ENCODE measurements at places on chromosomes 3 and 15. TPM values are rescaled to one million over a fixed set of nuclear protein-coding genes. Genes with fewer than 3 reads are reported as not detected.

The OR5H15 gene
- not detected for total RNA-seq

DNA sequence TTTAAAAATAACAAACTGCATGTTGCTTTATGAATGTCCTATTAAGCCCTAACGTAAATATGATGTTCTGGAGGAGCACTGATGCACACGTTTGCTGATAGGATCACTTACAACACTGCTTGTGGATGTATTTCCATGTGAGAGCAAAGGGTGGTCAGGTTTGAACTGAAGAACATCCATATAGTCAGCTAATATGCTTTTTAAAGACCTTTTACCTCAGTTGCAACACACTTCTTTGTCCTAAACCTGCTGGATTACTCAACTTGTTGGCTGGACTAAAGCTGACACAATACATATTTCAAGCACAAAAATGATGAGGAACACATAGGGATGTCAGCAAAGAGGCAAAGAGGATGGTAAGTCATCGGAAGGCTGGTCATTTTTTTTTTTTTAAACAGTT lies 186.6 kb downstream of the TIGIT start:
- no peak for DNase-seq

GRCh38 chr3:133487920-133488540 lies 85.5 kb upstream of the CDV3 start:
- DNase-seq, result no peak

GRCh38 chr15:44971036-44971435 lies 14.5 kb downstream of the TERB2 start:
- no peak for DNase-seq

DNA sequence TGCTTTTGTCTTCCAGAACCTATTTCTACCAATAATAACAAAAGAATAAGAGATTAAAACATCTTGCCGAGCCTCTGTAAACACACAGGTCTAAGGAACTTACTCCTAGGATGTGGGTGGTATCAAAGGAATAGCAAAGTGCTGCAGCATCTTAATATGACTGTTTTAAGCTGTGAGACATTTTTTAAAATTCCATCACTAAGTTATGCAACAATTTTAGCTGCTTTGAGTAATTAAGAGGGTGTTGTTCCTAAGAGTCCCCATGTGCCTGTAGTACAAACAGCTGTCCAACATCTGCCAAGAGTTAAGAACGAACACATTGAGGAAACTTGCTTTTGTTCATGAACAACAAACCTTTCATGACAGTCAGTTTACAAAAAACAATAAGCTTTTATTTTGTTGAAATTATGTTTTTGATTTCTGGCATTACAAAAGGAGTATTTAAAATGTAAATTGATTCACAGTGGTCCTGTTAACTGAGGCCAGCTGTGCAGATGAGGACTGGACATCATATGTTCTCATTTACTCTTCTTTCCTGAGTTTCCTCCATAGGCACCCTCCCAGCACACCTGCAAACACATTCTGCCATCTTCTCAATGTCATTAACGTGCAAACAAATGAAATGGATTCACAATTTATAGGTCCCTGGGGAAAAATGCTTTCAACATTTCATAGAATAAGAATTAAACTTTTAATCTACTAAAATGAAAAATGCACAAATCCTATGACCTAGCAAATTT lies 337.3 kb upstream of the ARHGEF26 start:
- DNase-seq, result no peak

- DNase-seq, result no peak
Observed at GRCh38 chr15:80639168-80639555, 55.9 kb upstream of the ABHD17C start.

GRCh38 chr3:29581311-29581710 lies 300.4 kb downstream of the RBMS3 start:
- no peak for DNase-seq

GRCh38 chr3:31213869-31214486 lies 318.7 kb upstream of the STT3B start:
- DNase-seq, result no peak
